ENCODE measurements at places on chromosomes 4 and X.

DNA sequence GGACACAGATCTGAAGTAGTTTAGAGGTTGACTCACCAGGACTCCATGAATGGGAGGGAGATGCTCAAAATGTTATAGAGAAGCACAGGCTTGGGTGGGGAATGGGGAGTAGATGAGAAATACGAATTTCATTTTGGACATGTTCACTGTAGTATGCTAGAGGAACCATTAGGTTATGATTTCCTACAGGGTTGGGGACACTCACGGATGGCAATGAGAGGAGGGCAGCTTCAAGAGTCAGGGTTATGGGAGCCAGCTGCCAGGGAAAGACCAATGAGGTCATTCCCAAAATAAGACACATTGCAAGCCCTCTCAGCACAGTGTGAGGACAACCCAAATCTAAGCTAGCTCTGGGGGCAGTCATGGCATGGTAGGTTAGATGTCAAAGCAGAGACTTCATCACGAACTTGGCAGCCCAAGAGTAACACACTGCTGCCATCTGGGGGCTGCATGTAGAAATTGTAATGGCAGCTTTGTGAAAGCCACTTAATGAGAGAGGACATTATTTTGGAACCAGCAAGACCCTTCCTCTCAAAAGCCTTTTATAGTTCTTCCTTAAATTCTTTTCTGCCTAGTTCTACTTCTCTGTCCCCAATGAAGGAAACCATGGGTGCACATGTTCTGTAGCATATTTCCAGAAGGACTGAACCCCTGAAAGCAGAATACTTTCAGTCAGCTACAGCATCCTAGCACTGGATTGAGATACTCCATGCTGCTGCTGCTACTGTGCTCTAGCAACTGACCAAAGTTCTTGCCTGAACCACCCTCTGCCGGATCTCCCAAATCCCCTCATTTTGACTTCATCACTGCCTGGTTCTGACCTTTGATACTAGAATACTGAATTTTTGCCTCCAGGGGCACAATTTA is 16.2 kb upstream of the ZCCHC12 start:
- peak; percentile 0 for DNase-seq

- no peak for DNase-seq
Measured at GRCh38 chr4:6959261-6959660, 49.6 kb downstream of the TBC1D14 start.

DNA sequence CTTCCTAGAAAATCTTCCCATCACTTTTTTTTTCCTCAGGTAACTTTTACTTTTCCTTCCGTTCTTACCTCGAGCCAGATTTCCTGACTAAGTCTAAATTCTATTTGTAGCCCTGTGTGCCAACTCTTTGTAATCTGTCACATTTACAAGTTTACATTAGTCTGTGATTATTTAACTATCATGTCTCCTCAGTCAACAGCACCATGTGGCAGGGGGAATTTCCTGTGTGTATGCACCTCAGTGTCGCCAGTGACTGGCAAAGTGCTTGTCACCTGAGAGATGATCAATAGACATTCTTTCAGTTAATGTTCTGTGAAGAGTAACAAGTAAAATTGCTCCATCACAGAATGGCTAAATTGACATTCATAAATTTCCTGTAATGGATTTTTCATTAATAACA is 468.5 kb downstream of the PDGFC start:
- DNase-seq, result no peak

- DNase-seq, result no peak
Measured at GRCh38 chrX:16394290-16394689, 227.0 kb downstream of the MAGEB17 start.

DNA sequence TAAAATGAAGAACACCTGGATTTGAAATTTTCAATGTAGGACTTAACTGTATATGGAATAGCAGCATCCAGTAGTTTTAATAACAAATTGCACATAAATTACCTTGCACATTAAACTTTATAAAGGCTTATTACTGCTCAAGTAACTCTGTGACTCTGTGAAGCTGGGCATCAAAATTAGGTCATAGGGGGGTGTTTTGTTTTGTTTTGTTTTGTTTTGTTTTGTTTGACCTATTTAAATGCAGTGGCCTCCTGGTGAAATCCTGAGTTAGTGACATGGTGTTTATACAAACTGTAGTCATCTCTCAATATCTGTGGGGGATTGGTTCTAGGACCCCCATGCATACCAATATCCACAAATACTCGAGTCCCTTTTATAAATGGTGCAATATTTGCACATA is 51.9 kb upstream of the ADAD1 start:
- no peak for DNase-seq

Measured in epithelial cell of prostate (primary cell).